ENCODE measurements at places on chromosomes 2 and 18.

- no peak for DNase-seq
These were observed 16.0 kb downstream of the PIGN start for GRCh38 chr18:62170857-62171256.

DNA sequence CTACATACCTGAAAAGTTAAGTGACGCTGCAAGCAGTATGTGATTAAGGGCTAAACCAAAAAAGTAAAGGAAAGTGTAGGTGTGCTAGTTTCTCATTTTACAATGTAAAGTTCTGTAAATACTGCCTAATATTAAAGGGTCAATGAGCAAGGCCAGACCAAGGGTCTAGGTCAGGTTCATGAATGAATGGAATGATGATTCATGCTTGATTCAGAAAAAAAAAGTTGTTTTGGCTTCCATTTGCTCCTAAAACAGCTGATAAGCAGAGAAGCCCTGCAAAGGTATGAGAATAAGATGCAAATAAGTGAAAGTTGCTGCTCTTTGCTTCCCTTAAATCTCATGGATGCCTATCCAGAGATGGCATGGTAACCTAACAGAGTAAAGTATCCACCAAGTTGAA, 61.3 kb downstream of the PTRHD1 start:
- no peak for DNase-seq

DNA sequence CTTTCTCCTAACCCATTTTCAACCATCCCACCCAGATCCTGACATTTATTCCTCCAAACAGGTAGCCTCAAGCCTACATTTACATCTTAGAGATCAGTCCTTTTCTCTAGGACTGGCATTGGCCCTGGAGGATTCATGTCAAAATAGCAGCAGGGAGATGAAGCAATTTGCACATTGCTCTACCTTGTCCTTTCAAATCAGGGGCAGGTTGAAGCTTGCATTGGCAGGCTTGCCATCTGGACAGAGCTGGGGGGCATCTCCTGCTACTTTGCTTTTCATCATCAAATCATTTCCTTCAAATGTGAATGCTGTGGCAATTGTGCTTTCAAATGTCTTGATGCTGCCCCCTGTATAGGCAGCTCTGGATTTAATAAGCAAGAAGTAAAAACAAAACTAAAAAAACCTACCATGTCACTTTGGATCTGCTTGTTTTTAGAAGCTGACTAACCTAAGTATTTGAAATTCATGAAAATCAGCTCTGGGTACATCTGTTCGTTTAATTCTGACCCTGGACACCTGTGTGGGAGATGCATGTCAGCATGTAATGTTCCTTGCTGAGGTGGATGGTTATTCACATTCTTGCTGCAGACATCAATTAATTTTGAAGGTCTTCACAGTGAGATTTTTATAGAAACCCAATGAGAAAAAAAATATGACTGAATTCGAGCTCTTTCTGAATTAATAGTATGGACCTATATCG, 47.9 kb downstream of the KIF5C start:
- DNase-seq, result no peak

DNA sequence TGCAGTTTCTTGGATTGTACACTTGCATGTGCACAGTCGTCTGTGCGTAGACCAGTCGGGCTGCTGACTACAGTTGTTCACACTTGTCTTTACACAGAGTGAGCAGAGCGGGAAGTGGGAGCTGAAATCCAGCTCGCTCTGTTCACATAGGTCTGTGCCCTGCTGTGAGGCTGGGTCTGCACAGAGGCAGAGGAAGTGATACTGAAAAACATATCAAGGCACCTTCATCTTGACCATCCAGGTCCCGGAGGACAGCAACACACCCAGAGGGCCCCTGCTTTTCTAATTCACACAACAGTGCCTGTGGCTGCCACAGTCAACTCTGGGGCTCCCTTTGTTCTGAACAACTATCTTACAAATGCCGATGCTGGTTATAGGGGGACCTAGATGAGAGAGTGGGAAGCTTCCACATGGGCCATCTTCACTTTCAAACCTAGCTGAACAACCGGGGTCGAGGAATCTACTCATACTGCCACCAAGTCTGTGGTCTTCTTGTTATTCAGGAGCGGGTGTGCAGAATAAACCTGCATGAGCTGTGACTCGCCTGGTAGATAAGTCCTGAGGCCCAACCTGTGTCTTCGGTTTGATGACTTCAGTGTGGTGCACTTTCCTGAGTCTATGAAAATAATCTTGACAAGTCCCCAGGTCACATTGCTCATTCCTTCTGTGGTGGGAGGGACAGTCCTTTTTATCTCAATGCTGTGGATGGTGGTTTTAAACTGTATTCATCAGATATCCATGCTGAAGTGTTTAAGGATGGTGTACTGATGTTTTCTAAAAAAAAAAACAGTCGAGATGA, 3.5 kb upstream of the ADNP2 start:
- no peak for DNase-seq

DNA sequence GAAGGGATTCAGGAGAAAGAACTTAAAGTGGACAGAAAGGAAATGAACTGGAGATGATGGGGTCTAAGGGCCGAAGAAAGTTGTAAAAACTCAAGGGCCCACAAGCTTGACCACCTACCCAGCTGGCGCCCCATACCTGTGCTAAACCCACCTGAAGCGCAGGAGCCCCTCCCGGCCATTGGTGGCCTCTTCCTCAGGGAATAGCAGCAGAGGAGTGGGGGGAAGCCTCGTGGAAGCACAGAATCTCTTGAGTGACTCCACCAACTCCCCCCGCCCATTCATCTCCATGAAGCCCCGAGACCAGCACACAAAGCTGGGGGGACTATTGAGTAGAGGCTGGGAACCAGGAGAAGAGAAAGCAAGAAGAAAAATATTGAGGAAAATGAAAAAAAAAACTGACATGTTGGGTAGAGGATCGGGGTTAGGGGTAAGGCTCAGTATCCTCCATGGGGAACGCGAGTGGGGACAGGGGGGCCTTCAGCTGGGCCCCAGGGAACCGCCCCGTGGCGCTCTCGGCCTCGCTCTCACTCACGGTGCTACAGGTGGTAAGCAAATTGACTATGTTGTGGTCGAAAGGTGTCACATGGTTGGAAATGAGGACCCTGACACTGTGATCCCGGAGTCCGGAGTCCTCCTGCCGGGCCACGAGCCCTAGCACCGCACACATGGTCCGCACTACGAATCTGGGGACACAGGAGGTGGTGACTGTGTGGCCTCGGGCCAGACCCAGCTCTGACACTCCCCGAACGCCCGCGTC, 728 bp downstream of the AUP1 start:
- no peak for DNase-seq

DNA sequence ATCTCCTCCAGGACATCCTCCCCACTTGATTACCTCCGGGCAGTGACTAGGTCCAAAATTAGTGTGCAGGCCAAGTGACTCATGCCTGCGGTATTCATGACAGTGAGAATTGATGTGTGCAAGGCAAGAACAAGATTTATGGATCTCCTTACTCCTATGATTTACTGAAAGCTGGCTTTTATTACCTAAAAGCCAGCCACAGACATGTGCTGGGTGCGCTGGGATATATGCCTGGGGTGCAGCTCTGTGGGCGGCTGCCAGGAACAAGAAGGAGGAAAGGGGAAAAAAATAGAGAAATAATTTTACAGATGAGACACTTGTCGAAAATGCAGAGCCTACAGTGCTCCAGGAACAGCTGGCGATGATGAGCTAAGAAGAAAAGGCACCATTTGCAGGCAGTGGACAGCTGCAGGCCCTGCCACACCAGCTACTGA, 359.3 kb downstream of the CMPK2 start:
- no peak for DNase-seq

- DNase-seq, result no peak
These were observed 9.4 kb downstream of the FOSL2 start for GRCh38 chr2:28401948-28402550.

- DNase-seq, result no peak
These were observed 684.4 kb downstream of the NRXN1 start for GRCh38 chr2:50347358-50348044.

DNA sequence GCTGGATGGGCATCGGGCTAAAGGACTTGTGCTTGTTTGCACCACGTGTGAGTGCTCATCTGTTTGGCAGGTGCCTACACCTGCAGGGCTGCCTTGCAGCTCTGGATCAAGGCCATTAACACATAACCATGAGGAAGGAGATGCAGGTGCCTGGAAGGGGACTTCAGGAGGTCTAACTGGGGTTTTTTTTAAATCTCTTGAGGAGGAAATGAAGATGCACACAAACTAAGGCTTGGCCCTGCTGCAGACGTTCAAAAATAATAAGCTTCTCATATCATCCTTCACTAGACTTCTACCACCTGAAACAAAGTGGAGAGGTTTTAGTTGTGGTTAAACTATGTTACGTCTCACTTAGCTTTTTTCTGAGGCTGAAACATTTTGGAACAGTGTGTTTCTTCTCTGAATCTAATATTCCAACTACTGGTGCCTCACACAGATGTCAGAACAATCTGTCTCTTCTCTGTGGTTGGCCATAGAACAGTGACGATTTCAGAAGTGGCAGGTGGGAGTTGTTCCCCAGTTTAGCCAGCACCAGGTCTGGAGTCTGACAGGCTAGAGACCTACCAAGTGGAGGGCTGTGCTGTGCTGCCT, 36.5 kb downstream of the BCL2L11 start:
- DNase-seq, result no peak

GRCh38 chr2:219354582-219354981, 22.0 kb upstream of the RESP18 start:
- no peak for DNase-seq

- no peak for DNase-seq
These were observed 95.4 kb downstream of the PRKCE start for GRCh38 chr2:45746888-45747287.

DNA sequence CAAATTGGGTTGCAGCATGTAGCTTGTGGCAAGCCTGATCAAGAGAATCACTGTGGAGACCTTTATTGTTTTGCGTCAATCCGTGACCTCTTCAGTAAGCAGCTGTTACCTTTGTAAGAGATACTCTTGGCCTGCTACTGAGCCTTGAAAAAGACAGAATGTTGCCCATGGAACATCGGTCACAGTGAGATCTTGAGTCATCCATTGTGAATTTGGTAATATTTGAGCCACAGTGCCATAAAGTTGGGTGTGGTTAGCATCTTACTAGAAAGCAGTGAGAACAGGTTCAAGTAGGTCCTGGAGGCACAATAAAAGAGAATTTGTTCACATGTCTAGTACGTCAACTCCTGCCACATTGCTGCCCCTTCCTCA, 12.7 kb upstream of the EFR3B start:
- DNase-seq, result no peak

DNA sequence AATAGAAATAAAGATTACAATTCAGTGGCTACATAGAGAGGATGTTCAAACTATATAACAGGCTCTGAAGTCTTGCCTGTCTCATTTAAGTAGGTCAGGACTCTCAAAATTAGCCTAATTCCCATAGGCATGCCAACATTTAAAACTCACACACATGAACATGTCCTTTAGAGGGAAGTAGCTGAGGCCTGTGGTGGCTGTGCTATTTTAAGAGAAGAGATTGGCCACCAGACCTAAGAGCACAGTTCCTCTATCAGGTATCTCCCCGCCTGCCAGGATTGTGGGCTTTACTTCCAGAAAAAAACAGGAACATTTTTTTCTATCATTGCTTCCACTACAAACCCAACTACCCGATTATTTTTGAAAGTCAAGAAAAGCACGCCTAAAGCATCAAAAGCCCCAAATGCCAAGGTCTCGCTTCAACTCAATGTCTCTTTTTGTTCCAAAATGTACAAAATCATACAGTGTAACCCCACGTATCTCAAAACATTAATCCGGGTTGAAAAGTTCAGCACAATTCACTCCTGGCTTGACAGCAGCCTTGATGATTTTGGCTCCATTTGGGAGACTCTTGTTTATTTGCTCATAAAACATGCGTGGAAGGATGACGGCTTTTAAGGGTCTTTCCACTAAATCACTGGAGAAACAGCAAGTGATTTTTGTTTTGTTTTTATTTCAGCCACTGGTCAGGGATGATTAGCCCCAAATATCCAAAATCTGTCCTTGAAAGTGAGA, 15.3 kb downstream of the FHL2 start:
- no peak for DNase-seq

DNA sequence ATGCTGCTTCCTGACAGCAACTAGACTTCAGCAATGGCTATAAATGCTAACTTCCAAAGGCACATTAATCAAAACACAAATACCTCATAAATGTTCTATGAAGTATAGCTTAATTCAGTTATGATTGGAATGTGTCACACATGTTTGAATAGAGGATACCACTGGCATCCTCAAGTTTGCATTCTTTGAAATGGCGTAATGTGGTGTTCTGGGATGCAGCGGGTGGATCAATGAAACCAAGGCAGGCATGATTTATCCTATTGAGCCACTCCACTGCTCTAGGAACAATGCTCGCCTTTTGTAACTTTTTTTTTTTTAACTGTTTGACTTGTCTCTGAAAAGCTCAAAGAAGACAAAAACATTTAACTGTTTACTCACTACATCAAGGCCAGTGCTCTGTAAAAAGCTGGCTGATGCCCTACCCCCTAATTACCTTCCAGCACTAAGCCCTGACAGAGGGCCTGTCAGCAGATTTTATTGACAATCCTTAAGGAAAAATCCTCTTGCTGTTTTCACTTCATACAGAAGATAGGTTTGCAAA, 278.8 kb upstream of the SESTD1 start:
- no peak for DNase-seq

DNA sequence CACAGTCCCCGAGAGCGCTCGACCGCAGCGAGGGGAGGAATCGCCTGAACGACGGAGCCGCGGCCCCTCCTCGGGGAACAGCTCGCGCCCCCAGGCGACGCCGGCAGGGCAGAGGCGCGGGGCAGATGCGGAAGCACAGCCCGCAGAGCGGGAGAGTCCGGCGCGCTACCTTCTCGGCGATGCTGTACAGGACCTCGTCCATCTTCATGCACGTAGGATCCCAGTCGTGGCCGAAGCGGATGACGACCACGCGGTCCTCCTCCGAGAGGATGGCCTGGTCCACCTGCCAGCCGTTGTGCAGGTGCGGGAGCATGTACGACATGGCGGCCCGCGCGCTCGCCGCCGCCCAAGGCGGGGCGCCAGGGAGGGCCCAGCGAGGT, 302 bp downstream of the TXNL4A start:
- DNase-seq, result peak; percentile 43

DNA sequence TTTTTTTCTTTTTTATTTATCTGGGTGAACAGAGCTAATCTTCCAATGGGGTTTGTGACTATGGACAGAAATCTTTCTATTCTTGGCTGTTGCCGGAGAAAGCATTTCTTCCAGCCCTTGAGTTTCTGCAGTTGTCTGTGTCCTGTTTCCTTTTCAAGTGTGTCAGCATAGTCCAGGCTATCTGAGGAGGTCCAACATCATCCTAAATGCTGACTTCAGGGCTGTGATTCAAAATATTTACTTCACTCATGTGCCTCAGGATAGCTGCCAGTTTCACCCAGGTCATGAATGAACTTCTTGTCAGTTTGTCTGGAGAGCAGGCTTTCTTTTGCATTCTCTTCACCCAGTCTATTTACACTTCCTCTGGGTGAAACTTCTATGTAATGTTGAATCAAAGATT, 27.9 kb downstream of the ITGAV start:
- no peak for DNase-seq

All from activated naive CD4-positive, alpha-beta T cell (primary cell).